Effector CD4-positive, alpha-beta T cell (primary cell): ENCODE measurements at places on chromosomes 13 and 19.
A peak's percentile ranks its signal among the peaks of the same experiment; 100 is the strongest.

DNA sequence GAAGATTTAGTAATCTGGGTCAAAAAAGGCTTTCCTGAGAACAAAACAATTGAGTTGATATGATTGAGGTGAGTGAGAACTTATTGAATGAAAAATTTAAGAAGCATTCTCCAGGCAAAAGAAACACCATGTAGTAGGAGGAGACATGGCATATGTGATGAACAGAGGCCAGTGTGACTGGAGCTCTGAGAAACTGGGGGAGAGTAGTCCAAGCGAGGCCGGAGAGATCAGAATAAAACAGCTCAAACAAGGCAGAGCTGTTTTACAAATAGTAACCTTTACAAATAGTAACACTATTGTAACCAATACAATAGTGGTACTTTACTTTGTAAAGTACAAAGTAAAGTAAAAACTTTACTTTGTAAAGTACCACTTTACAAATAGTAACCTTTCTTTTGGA, 1159.1 kb downstream of the PCDH9 start:
- no peak for DNase-seq

DNA sequence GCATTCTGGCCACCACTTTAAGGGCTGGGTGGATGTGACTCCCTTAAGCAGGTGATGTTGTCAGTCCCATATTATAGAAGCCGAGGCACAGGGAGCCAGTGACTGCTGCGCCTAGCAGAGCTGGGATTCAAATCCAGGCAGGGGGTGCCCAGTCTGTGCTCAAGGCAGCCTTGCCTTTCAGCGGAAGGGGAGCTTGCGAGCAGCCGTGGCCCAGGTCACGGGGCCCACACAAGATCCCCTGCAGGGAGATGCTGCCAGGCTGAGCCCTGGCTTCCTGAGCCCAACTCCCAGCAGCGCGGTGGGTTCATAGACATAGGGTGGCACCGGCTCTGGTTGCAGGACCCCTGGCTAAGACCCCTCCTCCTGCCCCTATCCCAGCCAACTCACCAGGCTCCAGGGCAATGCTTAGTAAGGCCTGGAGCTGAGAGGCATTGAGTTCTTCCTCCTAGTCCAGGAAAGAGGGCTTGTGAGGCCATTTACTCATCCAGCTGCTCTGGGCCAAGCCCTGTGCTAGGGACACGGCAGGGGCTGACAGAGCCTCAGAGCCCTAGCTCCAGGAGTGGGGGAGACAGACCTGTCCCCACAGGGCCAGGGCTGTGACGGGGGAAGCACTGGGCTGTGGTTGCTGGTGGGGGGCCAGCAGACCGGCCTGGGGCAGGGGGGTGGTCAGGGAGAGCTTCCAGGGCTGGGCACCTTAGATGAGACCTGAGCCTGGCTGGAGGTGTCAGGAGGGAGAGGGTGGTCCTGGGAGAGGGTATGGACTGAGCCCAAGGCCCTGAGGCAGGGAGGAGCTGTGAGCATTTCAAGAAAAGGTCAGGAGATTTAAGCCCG, 9.6 kb downstream of the CAPN12 start:
- DNase-seq: no peak

DNA sequence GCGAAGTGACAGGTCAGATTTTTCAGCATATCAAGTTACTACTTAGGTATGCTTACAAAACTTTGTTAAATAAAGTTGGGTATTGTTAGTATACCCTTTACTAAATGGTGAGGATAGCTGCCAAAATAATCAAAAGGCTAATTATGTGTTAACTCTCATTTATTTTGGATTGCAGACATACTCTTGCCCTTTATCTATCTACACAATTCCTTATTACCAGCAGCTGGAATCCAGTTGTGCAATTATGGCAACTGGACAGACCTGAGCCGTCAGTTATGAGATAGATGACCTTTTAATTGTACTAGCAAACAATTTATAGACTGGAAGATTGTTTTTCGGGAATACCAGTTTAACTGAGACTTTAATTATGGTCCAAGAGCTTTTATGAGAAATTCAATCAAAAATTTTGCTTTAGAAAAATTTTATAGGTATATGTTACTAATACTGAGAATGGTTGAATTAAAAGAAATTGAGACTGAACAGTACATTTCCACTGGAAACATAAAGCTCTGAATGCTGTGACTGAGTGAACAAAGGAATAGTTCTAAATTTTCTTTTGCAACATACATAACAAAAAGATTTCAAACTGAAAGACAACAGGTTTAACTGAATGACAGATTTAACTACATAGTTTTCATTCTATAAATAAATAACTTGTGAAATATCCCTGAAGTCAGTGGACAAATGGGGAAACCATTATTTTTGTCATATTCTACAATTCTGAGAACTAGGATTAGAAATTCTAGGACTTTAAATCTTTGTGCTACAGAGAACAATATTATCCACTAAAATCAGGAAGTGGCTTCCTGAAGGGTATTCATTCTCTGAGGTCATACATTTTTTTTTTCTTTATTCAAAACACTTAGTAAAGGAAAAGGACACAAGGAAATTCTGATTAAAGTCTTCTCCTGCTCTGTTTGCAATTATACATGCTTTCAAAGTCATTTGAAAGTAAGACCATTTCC, 97.4 kb downstream of the ZC3H13 start:
- DNase-seq: no peak

GRCh38 chr19:28066161-28066560, 1146.8 kb downstream of the UQCRFS1 start:
- no peak for DNase-seq

DNA sequence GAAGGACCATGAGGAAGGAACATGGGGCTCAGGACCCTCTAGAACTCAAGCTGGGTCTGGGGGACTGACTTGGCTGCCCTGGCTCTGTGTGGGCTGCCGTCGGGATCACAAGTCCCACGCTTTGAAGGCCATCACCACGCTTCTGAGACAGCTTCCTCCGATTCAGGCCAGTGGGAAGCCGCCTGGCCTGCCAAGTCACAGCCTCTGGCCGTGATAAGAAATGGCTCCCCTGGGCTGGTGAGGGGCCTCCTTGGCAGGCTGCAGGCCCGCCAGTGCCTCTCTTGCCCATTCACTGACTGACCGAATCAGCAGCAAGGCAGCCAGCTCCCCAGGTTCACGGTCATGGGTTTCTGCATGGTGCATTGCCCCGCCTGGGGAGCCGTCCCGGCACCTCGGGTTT, 48.8 kb downstream of the COMP start:
- DNase-seq: no peak

DNA sequence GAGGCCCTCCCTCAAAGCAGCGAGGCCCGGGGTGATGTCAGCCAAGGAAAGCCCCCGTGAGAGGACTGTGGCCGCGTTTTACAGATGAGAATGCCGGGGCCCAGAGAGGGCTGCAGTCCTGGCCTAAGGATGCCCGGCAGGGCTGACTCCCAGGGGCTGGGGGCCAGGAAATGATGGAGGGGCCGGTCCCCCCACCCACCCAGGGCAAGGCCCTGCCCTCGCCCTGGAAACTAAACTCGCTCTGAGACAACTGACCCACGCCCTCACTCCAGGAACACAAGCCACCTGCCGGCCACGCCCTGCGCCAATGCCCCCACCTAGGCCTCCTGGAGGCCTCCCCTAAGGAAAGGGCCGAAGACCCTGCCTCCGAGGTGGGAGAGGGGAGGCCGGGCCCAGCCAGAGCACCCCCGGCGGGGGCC, 7.2 kb downstream of the ZBTB7A start:
- DNase-seq: no peak

DNA sequence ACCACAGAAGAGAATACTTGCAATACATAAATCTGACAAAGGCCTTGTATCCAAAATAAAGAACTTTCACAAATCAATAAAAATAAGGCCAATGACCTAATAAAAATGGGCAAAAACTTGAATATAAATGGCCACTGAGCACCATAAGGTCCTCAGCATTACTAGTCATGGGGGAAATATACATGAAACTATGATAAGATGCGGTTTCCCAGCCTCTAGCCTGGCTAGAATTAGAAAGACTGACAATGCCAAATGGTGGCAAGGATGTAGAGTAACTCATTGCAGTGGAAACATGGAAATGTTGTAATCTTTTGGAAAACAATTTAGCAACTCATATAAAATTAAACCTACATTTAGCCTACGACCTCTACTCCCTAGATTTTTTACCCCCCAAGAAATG, 227.1 kb downstream of the GGACT start:
- no peak for DNase-seq

- peak; percentile 68 for DNase-seq
These were observed at the start of gene BCL3 for GRCh38 chr19:44748426-44749254. Gene BCL3 (plus strand): TSS chr19:44748708. CDS start chr19:44748791, 83 bp downstream.

DNA sequence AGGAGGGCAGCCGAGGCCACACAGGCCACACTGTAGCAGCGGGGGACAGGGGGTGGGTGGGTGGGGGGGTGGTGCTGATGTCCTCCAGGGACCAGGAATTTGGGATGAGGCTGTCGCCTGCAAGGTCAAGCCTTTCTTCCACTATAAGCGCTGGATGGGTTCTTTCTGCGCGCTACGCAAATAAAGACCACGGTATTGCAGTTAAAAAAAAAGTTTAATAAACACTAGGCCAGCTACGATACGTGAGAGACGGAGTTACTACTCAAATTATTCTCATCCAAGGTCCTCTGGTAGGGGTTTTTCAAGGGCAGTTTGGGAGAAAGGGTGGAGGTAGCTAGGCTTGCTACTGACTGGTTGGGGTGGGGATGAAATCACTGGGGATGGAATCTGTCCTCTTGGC, 508 bp upstream of the ZNF44 start:
- no peak for DNase-seq

DNA sequence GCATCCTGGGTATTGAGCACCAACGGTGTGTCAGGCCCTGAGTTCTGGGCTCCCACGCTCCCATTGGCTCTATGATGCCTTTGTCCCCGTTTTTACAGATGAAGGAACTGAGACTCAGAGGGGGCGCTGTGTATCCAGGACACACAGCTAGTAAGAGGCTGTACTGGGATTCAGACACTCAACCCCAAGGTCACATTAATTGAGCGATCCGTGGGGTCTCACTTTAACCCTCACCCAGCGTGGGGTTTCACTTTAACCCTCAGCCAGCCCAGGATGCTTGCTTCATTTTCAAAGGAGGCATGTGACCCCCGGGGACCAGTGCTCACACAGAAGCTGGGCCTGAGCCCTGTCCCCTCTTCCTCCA, 42.6 kb downstream of the CYP4F22 start:
- no peak for DNase-seq

GRCh38 chr19:13579388-13580060, 73.2 kb upstream of the CACNA1A start:
- DNase-seq: no peak

DNA sequence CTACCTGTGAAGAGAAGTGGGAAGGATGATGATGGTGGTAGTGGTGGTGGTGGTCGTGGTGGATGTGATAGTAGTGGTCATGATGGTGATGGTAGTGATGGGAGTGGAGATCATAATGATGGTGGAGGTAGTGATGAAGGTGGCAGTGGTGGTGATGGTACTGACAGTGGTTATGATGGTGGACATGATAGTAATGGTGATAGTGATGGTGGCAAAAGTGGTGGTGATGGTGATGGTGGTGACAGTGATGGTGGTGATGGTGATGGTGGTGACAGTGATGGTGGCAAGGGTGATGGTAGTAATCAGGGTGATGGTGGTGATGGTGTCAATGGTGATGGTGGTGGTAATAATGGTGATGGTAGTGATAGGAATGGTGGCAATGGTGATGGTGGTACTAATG, 26.2 kb downstream of the MBD3L2B start:
- no peak for DNase-seq

DNA sequence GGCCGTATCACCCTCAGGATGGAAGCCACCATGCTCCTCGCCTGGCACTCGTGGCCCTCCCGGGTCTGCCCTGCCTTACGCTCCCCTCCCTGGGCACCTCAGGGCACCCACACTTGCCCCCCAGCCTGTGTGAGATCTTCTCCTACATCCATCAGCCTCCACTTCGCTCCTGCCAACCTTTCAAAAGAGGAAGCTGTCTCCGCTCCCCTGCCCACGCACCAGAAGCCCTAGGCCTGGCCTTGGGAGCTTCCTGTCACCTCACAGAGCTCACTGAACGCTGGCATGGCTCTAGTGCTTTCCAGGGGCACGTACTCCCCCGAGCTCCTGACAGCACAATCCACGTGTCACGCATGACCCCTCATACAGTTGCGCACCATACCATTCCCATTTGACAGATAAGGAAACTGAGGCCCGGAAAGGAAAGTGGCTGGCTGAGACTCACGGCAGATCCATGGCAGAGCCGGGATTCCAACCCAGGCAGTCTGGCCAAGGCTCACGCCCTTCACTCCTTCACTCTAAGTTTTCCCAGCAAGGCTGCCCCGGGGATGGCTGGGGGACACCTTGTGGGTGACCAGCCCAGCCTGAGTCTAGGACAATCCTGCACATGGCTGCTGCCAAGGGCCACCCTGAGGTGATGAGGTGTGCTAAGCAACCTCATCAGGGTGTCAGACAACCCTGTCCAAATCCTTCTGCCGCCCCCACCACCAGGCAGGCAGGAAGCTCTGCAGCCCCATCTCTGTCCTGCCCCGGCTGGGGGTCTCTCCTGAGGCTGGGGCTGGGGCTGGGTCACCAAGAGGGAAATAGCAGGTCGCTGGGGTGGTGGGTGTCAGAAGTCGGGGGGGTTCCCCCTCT, 19.3 kb downstream of the PPP1R12C start:
- no peak for DNase-seq

- DNase-seq: no peak
These were observed 11.2 kb downstream of the ARHGAP33 start for GRCh38 chr19:35786299-35787160.

DNA sequence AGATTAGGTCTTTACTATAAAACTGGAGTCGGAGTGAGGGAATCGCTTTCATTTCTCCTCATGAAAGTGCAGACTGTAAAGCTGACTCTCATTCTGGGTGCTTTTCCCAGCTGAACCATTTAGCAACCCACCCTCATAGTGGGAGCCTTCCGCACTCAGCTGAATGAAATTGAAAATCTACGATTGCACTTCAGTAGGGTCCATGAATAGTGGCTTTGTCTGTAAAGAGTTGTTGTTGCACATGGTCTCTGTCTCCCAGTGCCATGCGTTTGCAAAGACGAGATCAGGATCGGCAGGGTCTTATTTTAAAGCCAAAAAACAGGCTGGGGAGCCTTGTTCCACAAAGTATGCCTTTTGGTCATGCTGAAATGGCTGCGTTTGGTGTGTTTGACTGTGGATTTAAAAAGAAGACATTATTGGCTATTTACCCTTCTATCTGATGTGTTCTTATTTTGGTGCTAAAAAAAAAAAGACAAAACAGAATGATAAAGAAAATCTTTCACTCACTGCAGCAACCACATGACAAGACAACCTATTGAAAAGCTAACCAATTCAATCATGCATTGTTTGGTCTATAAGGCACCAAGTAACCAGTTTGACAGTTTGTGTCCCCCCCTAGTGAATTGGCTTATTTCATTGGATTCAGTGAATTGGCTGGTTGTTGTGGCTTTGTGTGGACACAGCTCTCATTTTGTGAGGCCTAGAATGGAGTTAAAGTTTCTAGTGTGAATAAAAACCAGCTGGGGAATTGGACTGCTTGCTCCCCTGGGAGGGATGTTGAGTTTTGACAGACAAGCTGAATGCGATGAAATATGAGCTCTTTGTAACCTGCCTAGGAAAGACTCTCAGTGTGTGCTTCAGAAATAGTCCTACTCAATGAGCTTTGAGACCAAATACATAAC, 65.6 kb downstream of the ARHGAP35 start:
- DNase-seq: no peak

DNA sequence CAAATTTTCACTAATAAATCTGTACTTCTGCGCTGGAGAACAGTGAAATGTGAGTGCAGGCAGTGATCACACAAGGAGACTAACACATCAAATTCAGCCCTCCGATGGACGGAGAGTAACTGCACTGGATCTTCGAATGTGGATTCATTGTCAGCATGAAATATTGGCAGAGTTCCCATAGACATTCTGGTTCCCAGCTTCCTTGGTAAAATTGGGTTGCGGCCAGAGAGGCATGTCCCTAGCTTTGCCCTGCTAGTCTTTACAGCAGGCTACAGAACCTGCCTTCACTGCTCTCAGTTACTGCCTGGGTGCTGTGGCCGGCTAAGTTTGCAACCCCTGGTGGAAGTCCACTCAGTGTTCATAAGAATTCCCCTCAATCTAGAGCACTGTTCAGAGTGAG, 32.3 kb upstream of the UQCRFS1 start:
- no peak for DNase-seq
